ENCODE measurements at places on chromosomes 4 and X. TPM values are rescaled to one million over a fixed set of nuclear protein-coding genes. Genes with fewer than 3 reads are reported as not detected.

GRCh38 chrX:102599951-102600579 lies 750 bp downstream of the ARMCX5 start:
- peaks cover 10% of the 10 kb centered on the region for H3K4me1 ChIP-seq
- H3K36me3 ChIP-seq = peaks cover 12% of the 10 kb centered on the region
- peak overlapping the region; percentile 93 for H3K4me3 ChIP-seq
- peak overlapping the region; percentile 90 for H3K27ac ChIP-seq

DNA sequence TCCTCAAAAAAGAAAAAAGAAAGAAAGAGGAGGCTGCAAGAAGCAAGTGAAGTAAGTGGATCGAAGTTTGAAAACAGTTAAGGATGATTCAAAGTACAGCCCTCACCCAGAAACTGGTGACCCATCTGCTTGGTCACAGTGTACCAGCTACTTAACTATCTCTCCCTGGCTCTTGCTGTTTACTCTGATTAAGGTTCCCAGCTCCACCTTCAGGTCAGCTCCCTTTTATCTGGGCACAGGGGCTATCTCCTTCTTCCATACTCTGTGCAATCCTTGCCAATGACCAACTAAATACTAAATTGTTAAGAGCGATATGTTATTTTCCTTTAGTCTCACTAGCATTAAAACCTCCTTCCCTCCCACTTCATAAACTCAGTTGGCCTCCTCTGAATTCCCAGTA lies 81.5 kb upstream of the SMIM10 start:
- H3K27me3 ChIP-seq = no peaks in the 10 kb centered on the region
- no peak for DNase-seq
- H3K36me3 ChIP-seq = peaks cover 2% of the 10 kb centered on the region
- no peak overlapping the region for H3K4me3 ChIP-seq

GRCh38 chrX:80808881-80809411 lies 731 bp downstream of the BRWD3 start:
- peak overlapping the region; percentile 91 for H3K4me3 ChIP-seq
- peak overlapping the region; percentile 92 for H3K27ac ChIP-seq
- DNase-seq = peak; percentile 46
- H3K4me1 ChIP-seq = peaks cover 17% of the 10 kb centered on the region
- H3K36me3 ChIP-seq = peaks cover 5% of the 10 kb centered on the region

The FAM47A gene
- total RNA-seq = not detected

The CYLC1 gene
- total RNA-seq = not detected
